Stimulated activated CD4-positive, alpha-beta T cell treated with anti-CD3 and anti-CD28 coated beads, Interleukin-2, amount 100 ng/mL, for 48 hours (primary cell): ENCODE measurements at places on chromosomes 6 and 20.

GRCh38 chr6:110597761-110598160 is 121.3 kb upstream of the SLC22A16 start:
- no peak for DNase-seq

DNA sequence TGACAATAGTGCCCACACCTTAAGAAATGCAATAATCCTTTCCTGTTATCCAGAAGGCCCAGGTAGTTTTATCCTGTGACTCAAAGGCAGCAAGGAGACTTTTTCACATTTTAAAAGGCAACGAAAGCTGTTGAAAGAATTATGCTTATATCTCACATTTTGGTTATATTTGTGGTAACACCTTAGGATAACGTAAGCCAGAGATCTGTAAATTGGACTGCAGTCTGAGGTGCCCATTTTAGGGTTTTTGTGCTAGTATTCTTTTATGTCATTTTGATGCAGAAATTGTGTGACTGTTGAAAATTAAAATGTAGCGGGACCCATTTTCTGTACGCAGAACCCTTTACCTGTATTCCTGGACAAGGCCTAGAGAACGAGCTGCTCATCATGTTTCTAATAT is 24.3 kb upstream of the MTHFD1L start:
- no peak for DNase-seq

DNA sequence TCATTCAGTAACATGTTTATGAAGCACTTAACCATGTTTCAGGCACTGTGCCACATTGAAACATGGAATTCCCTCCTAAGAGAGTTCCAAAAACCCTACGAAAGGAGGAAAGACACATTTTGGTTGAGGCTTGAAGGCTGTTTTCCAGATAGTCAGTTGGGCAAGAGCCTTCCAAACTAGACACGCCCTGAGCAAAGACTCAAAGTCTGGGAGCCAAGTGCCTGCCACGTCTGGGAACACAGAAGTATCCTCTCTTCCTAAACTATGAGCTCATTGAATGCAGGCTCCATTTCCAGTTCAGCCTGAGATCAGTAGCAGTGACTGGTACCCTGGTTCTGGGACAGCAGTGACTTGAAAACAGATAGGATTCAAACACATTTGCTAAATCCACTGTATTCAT is 74.5 kb upstream of the FAM8A1 start:
- DNase-seq: no peak

DNA sequence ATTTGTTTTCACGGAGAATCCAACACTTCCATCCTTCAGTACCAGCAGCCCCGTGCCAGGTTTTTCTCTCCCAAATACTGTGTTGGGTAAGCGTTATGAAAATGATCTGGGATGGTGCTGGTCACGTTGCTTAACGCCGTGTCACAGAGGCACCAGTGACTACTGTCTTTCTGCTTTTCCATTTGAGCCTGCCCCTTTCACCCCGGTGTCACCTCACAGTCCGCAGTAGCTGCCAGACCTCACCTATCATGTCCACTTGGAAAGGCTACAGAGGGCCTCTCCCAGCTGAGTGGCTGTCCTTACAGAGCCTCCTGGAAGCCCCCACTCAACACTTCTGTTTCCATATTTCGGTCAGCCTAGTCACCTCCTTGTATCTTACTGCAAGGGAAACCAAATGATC is 176.5 kb upstream of the ARID1B start:
- DNase-seq: no peak

- DNase-seq: no peak
Measured at GRCh38 chr6:90947184-90948064, 360.6 kb upstream of the MAP3K7 start.

GRCh38 chr6:14876778-14877613 is 368.9 kb upstream of the JARID2 start:
- DNase-seq: no peak

- no peak for DNase-seq
Measured at GRCh38 chr6:113364766-113365165, 492.4 kb upstream of the MARCKS start.

GRCh38 chr20:13800728-13801134 is 15.9 kb downstream of the NDUFAF5 start:
- no peak for DNase-seq

- DNase-seq: no peak
Measured at GRCh38 chr6:151269321-151269995, 29.7 kb downstream of the AKAP12 start.

DNA sequence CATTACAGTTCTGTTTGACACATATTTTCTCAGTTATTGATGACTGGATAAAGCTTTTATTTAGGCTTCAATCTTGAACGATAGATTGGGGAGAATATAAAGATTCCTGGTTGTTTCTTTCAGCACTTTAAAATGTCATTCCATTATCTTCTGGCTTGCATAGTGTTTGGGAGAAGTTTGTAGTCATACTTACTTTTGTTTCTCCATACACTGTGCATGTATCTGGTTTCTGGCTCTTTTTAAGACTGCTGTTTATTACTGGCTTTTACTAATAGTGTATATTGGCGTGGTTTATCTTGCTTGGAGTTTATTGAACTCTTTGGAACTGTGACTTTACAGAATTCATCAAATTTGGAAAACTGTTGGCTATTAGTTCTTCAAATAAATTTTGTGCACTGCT is 49.2 kb downstream of the RGS17 start:
- no peak for DNase-seq

GRCh38 chr6:156852147-156852857 is 75.1 kb downstream of the ARID1B start:
- DNase-seq: no peak

- no peak for DNase-seq
Measured at GRCh38 chr6:128527375-128527774, 7.0 kb upstream of the PTPRK start.

DNA sequence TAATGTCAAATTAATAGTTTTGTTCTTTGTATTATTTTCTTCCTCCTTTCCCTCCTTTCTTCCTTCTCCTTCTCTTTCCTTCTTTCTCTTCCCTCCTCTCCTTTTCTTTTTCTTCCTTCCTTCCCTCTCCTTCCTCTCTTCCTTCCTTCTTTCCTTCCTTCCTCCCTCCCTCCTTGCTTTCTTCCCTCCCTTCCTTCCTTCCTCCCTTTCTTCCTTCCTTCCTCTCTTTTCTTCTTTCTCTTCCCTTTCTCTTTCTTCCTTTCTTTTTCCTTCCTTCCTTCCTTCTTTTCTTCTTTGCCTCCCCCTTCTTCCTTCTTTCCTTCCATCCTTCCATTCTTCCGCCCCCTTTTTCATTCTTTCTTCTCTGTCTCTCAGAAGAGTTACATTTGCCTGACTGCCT is 518.2 kb upstream of the ID4 start:
- no peak for DNase-seq

DNA sequence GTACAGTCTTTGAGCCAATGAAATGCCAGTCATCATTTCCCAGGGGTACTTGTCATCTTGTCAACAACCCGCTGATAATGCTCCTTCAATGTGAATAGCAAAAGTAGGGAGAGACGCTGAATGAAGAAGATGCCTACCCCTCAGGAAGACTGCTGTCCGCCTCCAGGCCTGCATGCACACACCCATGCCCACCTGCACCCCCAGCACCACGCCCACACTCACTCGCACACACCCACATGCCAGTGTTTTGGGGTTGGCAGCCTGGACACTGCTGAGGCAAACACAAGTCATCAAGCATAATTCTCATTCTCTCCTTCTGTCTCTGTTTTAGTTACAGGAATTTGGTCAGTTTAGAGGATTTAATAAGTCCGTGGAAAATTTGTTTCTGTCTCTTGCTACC is 63.6 kb downstream of the SYTL3 start:
- DNase-seq: no peak

GRCh38 chr20:10332656-10333415 is 101.2 kb downstream of the MKKS start:
- DNase-seq: no peak

DNA sequence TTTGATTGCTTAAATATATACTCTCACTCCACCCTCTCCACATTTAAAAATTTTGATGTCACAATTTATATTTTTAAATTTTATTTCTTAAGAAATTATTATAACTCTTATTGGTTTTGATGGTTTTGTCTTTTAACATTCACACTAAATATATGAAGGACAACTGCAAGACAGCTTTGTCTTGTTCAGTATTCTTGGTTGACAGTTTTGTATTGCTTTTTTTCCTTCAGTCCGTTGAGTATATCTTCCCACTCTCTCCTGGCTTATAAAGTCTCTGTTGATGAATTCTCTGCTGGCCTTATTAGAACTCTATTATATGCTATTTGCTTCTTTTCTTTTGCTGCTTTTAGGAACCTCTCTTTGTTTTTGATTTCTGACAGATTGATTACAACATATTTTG is 392.2 kb downstream of the C6orf118 start:
- no peak for DNase-seq

- DNase-seq: no peak
Measured at GRCh38 chr6:38290133-38290799, 349.5 kb downstream of the BTBD9 start.

DNA sequence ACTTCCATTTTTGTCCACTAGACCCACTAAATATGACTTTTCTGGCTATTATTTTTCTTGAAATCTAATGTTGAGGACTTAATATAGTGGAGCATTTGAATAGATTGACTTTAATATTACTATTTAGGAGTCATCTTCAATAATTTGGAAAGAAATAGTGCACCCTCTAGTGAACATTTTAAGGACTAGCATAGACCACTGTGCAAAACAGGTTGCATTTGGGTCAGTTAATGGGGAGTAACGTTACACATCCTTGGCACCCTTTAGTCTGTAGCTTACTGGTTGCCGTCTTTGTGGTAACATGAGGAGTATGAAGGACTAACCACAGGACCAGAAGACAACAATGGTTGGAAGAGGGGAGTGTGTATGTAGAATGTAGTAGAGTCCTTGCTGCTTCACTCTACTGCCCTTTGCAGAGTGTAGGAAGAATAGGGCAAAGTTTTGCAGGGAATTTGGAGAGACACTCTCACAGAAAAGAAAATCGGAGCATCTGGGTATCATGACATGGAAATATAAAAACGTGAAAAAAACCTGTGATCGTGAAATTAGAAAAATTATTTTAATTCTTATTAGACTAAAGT is 25.2 kb downstream of the RFPL4B start:
- DNase-seq: no peak

DNA sequence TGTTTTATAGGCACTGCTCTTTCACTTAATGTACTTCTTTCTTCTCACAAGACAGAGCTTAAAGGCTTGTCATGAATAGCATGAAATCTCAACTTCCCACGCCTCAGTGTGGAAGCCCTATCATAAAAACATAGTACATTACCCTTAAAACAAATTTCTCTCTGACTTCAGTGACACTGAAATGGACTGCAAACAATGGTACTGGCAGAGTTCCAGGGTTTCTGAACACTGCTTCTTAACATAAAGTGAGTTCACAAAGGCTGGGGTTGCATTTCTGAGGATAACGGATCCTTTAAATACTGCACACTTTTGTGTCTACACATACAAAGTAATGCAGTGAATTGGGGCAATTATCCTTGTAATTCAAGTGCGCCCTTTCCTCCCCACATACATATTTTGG is 32.3 kb upstream of the PLEKHG1 start:
- no peak for DNase-seq

GRCh38 chr20:63567386-63568169 is 6.5 kb downstream of the HELZ2 start:
- DNase-seq: peak; percentile 39

DNA sequence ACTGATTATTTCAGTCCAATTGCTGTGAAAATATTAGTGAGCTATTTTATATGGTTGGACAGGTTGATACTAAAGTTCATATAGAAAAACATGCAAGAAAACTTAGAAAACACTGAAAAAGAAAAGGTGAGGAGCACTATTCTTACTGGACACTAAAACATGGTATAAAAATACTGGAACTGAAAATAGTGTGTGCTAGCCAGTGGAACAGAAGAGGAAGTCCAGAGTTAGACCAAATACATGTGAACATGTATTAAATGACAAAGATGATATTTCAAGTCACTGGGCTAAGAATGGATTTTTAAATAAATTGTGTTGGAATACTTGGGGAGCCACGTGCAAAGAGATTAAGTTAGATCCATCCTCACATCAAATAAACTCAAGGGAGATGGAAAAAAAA is 218.5 kb downstream of the TMEM242 start:
- no peak for DNase-seq
